ENCODE measurements at places on chromosomes 4 and X. TPM values are rescaled to one million over a fixed set of nuclear protein-coding genes. Genes with fewer than 3 reads are reported as not detected.

DNA sequence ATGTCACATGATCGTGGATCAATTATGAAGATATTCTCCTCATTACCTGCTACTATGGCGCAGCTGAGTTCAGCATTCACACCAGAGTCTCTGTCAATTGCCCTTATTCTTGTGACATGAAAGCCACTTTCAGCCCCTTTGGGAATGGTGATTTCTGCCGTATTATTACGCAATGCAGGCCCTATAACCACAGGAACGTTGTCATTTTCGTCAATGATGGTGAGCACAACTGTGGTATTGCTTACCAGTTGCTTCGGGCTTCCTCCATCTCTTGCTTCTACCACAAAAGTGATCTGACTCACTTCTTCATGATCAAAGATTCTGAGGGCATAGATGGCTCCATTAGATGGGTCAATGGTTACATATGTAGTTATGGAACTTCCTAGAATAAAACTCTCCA, 2.1 kb downstream of the PCDH18 start:
- peak overlapping the region; percentile 19 for H3K4me3 ChIP-seq
- no peak overlapping the region for H3K27ac ChIP-seq

- no peaks in the 10 kb centered on the region for H3K36me3 ChIP-seq
- no peaks in the 10 kb centered on the region for H3K27me3 ChIP-seq
- DNase-seq: no peak
- H3K4me3 ChIP-seq: no peak overlapping the region
These were observed 154.0 kb upstream of the RASGEF1B start for GRCh38 chr4:81625422-81626417.

DNA sequence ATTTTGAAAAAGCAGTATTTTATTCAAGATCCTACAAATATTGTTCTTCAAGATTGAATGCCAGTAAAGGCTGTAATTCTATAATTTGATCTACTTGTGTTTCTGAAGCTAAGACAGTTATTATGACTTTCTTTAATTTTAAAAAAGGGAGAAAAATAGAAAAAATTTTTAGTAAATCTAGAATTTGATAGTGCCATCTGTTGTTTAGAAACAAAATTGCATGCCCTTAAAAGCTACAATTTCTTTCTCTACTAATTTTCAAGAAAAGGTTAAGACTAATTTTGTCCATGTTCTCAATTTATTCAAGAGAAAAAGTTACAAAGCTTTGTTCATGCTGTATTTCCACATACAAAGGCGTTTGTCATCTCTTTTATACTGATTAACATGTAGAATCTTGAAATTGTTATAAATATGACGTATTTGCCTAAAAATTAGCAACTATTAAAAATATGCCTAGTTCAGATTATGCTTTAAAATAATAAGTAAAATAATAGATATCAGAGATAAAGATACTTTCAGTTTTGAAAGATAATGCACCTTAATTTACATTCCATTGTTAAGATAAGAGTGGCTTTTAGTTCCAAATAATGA, 25.6 kb upstream of the MMRN1 start:
- no peaks in the 10 kb centered on the region for H3K36me3 ChIP-seq
- H3K4me1 ChIP-seq: no peaks in the 10 kb centered on the region
- no peaks in the 10 kb centered on the region for H3K27me3 ChIP-seq
- H3K27ac ChIP-seq: no peak overlapping the region

DNA sequence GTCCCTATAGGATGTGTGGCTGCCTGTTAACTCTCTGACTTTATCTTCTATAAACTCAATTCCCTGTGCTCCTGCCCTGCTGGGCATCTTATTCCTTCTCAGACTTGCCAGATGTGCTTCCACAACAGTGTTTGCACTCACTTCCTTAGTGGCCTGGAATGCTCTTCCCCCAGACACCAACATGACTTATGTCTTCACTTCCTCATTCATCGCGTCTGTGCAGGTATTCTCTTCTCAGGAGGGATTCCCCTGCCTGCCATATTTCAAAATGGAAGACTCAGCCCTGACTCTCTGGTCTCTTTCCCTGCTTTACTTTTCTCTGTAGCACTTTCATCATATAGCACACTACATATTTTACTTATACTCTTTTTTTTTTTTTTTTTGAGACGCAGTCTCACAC, 344.0 kb downstream of the CENPC start:
- H3K27me3 ChIP-seq: no peaks in the 10 kb centered on the region
- H3K4me3 ChIP-seq: no peak overlapping the region
- no peaks in the 10 kb centered on the region for H3K36me3 ChIP-seq
- DNase-seq: no peak
- H3K27ac ChIP-seq: no peak overlapping the region

The GSTCD gene
- 4.6 TPM for total RNA-seq

The DUSP9 gene
- total RNA-seq: not detected

The SCML1 gene
- total RNA-seq: 4.6 TPM

The SASH3 gene
- total RNA-seq: 8.5 TPM
